Activated T-helper 17 cell treated with anti-CD3 and anti-CD28 coated beads, Interleukin-2, amount 50 U/mL, for 72 hours (primary cell): ENCODE measurements at places on chromosomes 7 and 10. TPM values are rescaled to one million over a fixed set of nuclear protein-coding genes. Genes with fewer than 3 reads are reported as not detected.

DNA sequence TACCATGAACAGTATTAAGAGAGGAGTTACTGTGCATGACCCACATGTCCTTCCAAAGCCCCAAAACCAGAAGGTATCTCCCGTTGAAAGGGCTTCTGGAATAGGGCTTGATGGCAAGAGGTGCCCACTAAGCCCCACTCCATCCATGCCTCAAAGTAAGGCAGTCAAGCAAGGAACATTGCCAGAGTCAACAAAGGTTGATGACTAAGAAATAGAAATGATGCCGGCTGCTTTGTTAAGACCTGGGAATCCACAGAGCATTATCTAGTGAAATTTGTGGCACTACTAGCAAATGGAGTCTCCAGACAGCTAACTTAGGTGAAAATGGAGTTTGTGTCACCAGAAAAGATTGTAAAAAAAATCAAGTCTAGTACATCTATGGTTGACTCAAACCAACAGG lies 6.2 kb downstream of the SFR1 start:
- no peak overlapping the region for H3K4me3 ChIP-seq
- no peak for ATAC-seq
- H3K4me1 ChIP-seq = peaks cover 8% of the 10 kb centered on the region
- H3K36me3 ChIP-seq = peaks cover 37% of the 10 kb centered on the region
- no peak overlapping the region for H3K27ac ChIP-seq

GRCh38 chr10:24701447-24701846 lies 22.2 kb downstream of the ARHGAP21 start:
- peak overlapping the region; percentile 13 for H3K27ac ChIP-seq
- no peaks in the 10 kb centered on the region for H3K27me3 ChIP-seq
- H3K4me3 ChIP-seq = peak overlapping the region; percentile 19
- peak; percentile 88 for ATAC-seq

- no peaks in the 10 kb centered on the region for H3K4me1 ChIP-seq
- H3K27ac ChIP-seq = no peak overlapping the region
These were observed 166.0 kb downstream of the SNX13 start for GRCh38 chr7:17774248-17774647.

GRCh38 chr7:5614600-5614999 lies 166.9 kb downstream of the RNF216 start:
- peaks cover 1% of the 10 kb centered on the region for H3K36me3 ChIP-seq
- H3K4me3 ChIP-seq = no peak overlapping the region
- no peaks in the 10 kb centered on the region for H3K27me3 ChIP-seq
- H3K27ac ChIP-seq = no peak overlapping the region

DNA sequence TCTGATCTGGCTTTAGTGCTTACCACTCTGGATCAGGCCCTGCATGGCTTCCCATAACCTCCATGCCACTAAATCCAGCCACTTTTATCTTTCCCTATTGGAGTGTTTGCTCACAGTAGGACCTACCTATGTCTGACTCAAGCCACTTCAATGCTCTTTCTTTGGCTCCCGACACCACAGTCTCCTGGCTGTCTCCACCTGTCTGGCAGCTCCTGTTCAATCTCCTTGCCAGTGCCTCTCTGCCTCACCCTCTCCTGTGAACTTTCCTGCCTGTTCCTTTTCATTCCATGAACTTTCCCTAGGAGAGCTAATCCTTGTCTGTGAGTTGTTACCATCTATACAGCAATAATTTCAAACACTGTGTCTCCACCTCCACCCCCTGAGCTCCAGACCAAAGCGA lies 82.6 kb upstream of the UCN3 start:
- ATAC-seq = no peak
- H3K27me3 ChIP-seq = no peaks in the 10 kb centered on the region
- H3K36me3 ChIP-seq = peaks cover 42% of the 10 kb centered on the region
- no peak overlapping the region for H3K4me3 ChIP-seq

DNA sequence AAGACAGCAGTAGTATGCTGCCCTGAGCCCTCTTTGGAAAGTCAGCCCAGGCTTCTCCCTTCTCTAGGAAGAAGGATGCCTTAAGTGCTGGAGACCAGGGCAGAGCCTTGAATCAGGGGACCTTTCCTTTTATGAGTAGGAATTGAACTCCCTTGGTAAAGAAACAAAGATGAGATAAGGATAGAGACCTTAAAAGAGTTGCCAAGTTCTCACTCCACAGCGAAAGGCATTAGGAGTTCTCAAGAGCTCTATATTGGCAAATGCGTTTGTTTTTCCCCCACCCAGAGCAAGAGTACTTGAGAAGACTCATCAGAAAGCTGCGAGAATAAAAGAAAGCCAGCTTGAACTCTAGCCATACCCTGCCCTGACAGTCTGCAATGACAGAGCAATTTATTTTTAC lies 72.9 kb upstream of the OGDHL start:
- no peak for ATAC-seq
- no peak overlapping the region for H3K4me3 ChIP-seq
- no peaks in the 10 kb centered on the region for H3K4me1 ChIP-seq
- no peak overlapping the region for H3K27ac ChIP-seq
- H3K27me3 ChIP-seq = no peaks in the 10 kb centered on the region
- peaks cover 83% of the 10 kb centered on the region for H3K36me3 ChIP-seq

DNA sequence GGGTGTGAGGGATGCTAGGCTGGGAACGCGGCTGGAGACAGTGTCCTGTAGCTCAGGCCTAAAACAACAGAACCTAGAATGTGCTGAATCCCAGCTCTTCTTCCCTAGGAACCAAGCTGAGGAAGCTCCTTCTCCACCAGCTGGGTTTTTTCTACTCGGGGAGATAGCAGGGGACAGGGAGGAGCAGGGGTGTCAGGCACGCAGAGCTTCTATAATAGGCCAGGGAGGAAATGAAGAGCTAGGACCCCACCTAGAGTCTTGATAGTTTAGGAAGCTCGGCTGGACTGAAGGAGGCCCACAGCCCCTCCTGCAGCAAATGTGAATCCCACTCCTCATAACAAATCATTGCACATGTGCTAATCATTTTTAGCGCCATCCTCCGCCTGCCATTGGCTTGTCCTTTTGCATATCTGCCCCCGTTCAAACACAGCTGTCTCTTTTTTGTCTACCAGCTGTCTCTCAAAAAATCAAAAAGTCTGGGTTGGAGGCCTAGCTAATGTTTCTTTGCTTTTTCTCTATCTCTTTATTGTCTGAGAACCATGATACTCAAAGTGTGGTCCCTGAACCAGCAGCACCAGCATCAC lies 24.1 kb upstream of the FAM180A start:
- no peak overlapping the region for H3K27ac ChIP-seq
- H3K4me3 ChIP-seq = no peak overlapping the region
- no peaks in the 10 kb centered on the region for H3K36me3 ChIP-seq
- H3K27me3 ChIP-seq = no peaks in the 10 kb centered on the region
- no peaks in the 10 kb centered on the region for H3K4me1 ChIP-seq

DNA sequence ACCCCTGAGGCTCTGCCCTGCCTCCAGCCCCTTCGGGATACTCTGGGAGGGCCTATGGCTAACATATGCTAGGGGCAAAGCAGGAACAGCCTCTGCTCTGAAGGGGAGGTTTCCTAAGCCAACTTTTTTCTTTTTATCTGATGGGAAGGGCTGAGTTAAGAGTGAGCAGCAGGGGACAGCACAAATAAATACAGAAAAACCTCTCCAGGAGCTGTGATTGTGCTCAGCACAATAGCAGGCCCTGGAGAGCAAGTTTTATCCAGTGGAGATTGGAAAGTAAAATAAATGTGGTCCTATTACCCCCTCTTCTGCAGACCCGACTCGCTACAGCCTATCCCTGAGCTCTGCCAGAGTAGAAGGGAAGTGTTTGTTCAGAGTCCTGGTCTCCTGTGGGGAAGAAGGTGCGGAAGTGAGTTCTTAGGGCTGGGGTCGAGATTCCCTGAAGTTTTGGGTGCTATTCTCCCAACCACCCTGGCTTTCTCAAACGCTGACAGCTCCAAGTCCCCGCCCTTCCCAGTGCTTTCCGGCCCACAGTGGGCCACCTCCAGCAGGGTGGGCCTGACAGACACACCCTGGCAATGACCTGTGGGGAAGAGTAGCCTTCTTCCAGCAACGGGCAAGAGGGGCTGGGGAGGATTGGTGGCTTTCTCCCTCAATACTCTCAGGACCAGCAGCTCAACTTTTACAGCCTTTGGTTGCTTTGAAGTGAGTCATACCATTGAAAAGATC lies 23.0 kb upstream of the AFAP1L2 start:
- H3K27me3 ChIP-seq = no peaks in the 10 kb centered on the region
- no peak overlapping the region for H3K27ac ChIP-seq
- H3K4me3 ChIP-seq = no peak overlapping the region
- no peaks in the 10 kb centered on the region for H3K4me1 ChIP-seq
- H3K36me3 ChIP-seq = peaks cover 22% of the 10 kb centered on the region

DNA sequence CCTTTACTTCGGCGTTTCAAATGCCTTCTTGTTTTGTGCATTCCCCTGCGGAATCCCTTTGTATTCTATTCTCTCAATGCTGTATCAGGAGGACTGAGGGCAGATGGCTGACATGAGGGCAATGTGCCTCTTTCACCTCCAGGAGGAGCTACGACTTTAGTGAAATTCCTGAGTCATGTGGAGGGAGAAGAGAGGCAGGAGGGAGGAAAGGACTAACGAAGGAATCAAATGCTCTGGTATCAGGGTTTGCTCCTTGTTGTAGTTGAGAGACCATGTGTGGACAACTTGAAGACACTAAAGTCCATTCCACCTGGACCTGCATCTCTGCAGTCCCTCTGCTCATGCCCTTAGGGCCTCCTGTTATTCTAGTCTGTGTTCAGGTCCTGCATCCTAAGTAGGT lies 40.2 kb upstream of the PRSS58 start:
- no peaks in the 10 kb centered on the region for H3K36me3 ChIP-seq
- H3K27me3 ChIP-seq = peaks cover 25% of the 10 kb centered on the region
- H3K27ac ChIP-seq = no peak overlapping the region
- ATAC-seq = peak; percentile 34

DNA sequence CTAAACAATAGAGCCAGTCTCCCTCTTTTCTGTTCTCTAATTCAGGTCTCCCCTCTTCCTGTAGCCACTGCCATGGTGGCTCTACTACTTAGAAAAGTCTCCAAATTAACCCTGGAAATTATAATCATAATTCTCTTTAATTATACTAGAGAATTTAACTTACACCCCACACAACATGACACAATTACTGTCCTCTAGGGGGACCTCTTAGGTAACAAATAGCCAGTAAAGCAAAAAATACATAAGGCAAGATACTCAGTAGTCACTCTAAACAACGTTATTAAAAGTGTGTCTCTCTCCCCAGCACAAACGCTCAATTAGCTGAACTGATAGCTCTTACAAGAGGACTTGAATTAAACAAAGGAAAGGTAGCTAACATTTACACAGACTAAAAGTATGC lies 44.3 kb upstream of the ZNF107 start:
- no peak overlapping the region for H3K27ac ChIP-seq
- H3K4me3 ChIP-seq = no peak overlapping the region
- H3K27me3 ChIP-seq = no peaks in the 10 kb centered on the region
- no peaks in the 10 kb centered on the region for H3K4me1 ChIP-seq
- ATAC-seq = no peak

The HYAL4 gene
- total RNA-seq = not detected

The SNCG gene
- not detected for total RNA-seq

The CPA1 gene
- not detected for total RNA-seq

The ADARB2 gene
- total RNA-seq = not detected
